ENCODE measurements at places on chromosomes 1 and 21.

DNA sequence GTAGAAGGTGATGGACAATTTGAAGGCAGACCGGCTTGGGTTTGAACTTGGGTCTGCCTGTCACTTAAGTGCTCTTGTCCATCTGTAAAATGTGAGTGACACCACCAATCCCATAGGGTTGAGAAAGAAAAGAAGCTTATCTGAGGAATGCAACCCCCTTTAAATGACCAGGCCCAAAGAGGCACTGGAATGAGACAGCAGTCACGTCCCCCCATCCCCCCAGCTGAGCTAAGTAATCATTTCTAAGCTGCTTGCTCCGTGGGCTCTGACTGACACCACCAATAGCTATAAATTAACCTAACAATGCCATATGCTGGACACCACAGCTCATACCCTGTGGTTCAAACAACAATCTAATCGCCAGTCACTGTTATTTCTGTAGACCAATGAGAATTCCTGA lies 15.1 kb downstream of the LCA5L start:
- DNase-seq: no peak

- DNase-seq: no peak
Measured at GRCh38 chr1:9835758-9836631, 12.2 kb upstream of the CLSTN1 start.

DNA sequence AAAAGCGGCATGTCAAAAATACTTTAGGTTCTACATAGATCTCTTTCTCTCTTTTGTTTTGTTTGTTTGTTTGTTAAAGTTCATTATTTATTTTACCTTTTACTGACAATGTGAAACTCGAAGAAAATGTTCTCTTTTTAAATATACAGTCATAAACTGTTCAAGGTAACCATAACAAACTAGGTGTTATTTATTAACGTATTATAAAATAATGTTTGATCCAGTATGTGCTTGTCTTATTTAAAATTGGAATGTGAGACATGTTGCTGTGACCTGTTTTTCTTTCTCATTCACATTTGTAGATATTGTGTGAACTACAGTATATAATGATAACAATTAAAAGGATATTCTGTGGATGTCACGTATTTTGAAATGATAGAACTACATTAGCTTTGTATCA lies 5.9 kb upstream of the LEPR start:
- no peak for DNase-seq

DNA sequence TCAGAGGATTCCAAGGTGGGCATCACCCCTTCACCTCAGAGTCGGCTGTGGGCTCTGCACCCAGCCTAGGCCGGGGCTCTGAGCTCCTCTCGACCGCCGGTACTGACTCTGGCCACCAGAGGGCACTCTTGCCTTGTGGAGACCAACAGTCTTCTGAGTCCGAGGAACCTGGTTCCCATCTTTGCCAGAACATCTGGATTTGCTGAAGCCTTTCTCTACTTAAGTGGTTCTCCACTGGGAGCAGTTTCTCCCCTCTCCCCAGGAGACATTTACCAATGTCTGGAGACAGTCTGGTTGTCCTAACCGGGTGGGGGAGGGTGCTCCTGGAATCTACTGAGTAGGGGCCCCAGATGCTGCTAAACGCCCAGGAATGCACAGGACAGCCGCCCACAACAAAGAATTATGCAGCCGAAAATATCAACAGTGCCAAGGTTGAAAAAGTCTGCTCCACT lies 9.4 kb downstream of the ETV3L start:
- peak; percentile 57 for DNase-seq

DNA sequence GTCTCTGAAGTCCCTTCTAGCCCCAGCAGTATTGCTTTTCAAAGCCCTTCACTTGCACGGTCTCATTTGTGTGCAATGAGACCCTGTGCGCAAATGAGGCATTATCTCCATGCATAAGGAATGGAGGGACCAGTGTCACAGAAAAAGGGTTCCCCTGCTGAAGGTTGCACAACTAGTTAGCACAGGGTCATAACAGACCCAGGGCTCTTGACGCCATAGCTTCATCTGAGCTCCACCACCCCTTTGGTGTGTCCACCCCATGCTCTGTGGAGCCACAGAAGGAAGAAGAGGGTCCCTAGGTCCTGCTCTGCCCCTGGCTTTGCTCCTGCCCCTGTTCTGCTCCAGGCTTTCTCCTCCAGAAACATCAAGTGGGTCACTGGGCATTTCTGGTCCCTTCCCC lies 12.6 kb downstream of the SH2D2A start:
- DNase-seq: no peak

GRCh38 chr1:65717815-65718454 lies 74.8 kb upstream of the PDE4B start:
- DNase-seq: no peak

DNA sequence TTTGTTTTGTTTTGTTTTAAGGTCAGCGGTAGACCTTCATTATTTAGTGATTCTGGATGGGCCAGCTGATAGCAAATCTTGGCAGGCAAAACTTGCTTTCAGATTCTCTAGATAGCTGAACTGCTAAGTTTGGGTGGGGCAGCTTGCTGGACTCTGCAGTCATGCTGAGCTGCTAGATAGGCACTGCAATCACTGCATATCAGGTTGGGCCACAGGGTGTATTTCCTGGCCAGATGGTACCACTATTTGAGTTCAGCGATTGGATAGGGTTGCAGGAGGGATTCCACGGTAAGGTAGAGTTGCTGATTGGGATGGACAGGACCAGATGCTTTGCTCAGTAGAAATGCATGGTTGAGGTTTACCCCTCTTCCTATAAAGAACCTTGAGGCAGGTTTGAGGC lies 579.3 kb upstream of the ADGRL4 start:
- no peak for DNase-seq

DNA sequence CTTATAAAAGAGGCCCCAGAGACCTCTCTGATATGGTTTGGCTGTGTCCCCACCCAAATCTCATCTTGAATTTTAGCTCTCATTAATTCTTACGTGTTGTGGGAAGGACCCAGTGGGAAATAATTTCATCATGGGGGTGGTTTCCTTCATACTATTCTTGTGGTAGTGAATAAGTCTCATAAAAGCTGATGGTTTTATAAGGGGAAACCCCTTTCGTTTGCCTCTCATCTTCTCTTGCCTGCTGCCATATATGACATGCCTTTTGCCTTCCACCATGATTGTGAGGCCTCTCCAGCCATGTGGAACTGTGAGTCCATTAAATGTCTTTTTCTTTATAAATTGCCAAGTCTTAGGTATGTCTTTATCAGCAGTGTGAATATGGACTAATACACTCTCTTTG lies 22.5 kb upstream of the NEK7 start:
- no peak for DNase-seq

GRCh38 chr1:67431869-67432578 lies 1.8 kb upstream of the SERBP1 start:
- DNase-seq: no peak

- DNase-seq: no peak
Measured at GRCh38 chr1:88877382-88877825, 14.0 kb downstream of the GTF2B start.

GRCh38 chr1:214282630-214283242 lies 1.8 kb downstream of the SMYD2 start:
- no peak for DNase-seq

DNA sequence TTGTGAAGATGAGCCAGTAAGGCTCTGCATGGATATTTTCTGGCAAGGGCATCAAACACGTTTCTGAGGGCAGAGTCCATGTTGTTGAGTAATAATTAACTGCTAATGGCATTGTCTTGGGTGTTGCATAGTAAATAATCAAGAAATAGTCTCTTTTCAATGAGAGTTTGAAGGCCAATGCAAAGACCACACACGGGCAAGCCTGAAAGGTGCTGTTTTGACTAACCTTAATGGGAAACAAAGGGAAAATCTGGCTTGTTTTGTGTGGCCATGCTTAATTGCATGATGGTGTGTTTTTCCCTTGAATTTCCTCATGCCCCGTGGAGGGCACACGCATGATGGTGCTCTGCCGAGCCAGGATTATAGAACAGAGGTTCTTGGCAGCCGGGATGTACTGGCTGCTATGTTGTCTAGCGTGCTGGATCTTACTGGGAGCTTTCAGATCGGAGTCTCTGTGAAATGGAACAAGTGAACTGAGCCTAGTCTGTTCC lies 127.6 kb downstream of the NOS1AP start:
- no peak for DNase-seq

- DNase-seq: no peak
Measured at GRCh38 chr1:241485554-241485992, 34.0 kb downstream of the FH start.

DNA sequence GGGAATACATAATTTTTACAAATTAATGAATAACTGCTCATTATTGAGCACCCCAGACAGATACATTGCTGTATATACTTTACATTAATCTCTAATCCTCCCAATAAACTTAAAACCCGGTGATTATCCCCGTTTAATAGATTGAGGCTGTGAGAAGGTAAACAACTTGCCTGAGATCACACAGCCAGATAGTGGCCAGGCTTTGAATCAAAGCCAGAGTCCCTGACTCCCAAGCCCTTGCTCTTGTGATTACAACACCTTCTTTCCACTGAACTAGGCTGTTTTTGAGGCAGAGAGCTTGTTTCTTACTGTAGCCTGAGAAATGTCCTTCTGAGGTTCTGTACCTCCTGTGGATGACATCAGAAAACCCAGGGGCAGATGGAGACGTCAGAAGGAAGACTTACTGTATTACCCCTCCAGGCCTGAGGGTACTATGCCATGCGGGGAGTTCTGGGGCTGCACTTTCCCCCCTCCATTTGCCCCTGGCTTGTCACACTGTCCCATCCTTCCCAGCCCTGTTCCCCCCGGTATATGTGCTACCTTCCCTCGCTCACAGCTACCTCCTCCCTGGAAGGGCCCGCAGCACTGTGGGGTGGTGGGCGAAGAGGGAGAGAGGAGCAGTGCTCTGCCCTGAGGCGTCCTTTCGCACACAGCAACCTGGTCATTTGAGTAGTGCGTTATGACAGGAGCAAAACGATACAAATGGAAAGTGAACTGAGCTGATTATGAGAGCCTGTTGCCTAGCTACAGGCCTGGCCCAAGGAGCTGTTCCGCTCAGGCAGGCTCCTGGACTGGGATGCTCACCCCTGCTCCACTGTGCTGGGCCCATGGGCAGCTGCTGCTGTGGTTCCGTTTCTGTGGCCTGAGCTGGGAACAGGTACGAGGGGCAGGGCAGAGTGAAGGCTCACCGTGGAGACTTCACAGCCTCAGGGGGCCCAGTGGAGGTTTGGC lies 4.6 kb downstream of the KCNC4 start:
- no peak for DNase-seq

GRCh38 chr1:42845866-42846256 lies 552 bp upstream of the ZNF691 start:
- DNase-seq: no peak

- DNase-seq: no peak
Measured at GRCh38 chr1:114037962-114038816, 58.9 kb downstream of the OLFML3 start.

GRCh38 chr21:26550326-26550725 lies 22.8 kb downstream of the CYYR1 start:
- DNase-seq: no peak

- no peak for DNase-seq
Measured at GRCh38 chr1:98027103-98027705, 106.4 kb upstream of the DPYD start.

DNA sequence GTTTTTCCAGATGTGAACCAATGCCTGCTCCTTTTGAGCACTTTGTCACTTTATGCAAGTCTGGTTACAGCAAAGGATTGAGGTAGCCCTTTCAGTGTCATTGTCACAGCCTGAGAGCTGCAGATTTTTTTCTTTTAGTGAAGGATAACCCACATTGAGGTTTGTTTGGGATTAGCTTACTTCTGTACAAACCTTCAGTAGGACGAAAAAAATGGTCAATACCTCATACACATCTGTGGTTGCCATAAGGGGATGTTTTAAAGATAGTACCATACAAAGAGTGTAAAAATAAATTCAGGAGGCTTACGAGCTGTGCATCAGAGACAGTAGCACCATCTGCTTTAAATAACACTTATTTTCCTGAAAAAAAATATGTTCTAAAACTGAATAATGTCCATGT lies 566.0 kb downstream of the AJAP1 start:
- DNase-seq: no peak

DNA sequence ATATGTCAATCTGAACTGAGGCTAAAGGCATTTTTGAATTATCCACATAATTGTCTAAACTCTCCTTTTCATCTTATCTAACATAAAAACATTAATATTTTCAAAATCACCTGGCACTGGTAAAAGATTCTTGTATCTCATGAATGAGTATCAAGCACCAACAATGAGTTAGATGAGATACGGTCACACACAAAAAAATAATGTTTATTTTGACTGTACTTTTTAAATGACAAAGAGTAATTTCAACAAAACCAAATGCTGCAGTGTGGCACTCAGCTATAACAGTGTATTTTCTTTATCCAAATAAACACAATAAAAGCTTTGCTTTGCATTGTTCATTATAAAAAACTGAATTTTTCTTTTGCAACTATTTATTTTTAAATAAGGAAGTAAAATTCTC lies 59.5 kb downstream of the EIF4G3 start:
- DNase-seq: no peak

DNA sequence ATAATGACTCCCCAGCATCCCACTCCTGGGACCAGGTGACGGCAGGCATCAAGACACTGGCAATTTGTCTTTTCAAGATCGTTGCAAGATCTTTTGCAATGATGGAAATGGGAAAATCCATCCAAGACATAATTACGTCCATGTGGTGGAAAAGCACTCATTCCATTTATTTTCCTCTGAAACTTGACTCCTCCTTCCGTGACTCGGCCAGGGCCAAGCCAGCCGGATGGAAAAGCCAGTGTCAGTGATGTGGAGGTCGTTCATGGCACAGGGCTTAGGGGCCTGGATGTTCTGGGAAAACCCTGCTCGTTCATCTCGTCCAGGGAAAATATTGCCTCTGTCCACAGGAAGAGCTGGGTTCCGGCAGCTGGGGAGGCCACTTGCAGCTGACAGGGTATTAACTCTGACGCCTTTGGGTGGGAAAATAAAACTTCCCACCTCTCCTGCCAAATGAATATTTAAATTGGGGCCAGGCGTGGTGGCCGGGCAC lies 46.2 kb downstream of the C1orf198 start:
- DNase-seq: no peak

DNA sequence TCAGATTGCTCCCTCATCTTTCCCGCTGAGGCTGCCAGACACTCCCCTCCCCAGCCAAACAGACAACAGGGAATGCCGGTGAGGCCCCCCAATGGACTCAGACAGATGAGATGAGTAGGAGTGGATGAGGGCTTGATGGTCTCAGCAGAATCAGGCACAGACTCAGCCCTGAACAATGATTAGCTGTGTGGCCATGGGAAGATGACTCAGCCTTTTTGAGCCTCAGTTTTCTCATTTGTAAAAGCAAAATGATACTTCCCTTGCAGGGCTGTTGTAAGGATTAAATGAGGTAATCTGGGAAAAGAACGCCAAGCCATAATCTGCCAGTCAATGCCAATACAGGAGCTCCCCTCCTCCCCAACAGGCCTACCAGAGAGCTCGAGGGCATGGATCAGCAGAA lies 12.4 kb downstream of the C1orf198 start:
- no peak for DNase-seq

- DNase-seq: no peak
Measured at GRCh38 chr1:159008744-159009188, 941 bp upstream of the IFI16 start.

- DNase-seq: no peak
Measured at GRCh38 chr1:77986810-77987209, 7.9 kb upstream of the FUBP1 start.
